ENCODE measurements at places on chromosomes 6 and 20.

GRCh38 chr6:34630040-34630439, 66.5 kb downstream of the ILRUN start:
- no peak for DNase-seq

- DNase-seq, result no peak
Measured at GRCh38 chr6:118663993-118664985, 12.9 kb upstream of the CEP85L start.

DNA sequence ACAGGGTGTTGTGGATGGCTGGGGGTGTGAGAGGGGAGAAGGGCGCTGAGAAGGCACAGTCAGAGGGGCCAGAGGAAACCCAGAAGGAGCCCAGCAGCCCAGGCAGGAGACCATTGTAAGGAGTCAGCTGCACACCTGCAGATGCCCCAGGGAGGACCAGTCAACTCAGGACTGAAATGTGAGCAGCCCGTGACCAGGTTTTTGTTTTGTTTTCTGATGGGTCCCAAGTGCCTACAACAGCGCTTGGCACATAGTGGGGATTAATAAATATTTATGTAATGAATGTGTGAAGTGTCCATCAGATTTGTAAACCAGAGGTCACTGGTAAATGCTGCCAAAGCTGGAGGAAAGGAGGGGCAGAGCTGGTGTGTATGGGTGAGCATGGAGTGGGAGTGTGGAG, 30.2 kb downstream of the TRAM2 start:
- DNase-seq, result no peak

GRCh38 chr20:46959821-46960220, 65.2 kb downstream of the EYA2 start:
- no peak for DNase-seq

DNA sequence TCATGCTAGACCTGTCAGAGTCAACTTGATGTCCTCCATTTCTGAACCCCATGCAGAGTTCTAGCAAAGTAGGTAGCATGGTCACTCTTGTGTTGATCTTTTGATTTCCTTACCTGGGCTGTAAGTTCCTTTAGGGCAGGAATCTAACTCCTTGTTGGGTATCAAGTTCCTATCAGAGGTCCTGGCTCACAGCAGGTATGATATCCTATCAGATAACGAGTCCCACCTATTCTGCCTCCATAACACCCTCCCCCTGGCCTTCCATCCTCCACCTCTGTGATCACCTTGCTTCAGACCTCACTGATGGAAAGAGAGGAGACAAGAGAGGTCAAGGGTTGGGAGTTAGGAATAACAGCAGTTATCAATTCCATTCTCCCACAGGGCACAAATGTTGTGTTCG, 76.1 kb downstream of the CDC40 start:
- DNase-seq, result no peak

- DNase-seq, result no peak
Measured at GRCh38 chr6:17115251-17116116, 13.6 kb downstream of the STMND1 start.

DNA sequence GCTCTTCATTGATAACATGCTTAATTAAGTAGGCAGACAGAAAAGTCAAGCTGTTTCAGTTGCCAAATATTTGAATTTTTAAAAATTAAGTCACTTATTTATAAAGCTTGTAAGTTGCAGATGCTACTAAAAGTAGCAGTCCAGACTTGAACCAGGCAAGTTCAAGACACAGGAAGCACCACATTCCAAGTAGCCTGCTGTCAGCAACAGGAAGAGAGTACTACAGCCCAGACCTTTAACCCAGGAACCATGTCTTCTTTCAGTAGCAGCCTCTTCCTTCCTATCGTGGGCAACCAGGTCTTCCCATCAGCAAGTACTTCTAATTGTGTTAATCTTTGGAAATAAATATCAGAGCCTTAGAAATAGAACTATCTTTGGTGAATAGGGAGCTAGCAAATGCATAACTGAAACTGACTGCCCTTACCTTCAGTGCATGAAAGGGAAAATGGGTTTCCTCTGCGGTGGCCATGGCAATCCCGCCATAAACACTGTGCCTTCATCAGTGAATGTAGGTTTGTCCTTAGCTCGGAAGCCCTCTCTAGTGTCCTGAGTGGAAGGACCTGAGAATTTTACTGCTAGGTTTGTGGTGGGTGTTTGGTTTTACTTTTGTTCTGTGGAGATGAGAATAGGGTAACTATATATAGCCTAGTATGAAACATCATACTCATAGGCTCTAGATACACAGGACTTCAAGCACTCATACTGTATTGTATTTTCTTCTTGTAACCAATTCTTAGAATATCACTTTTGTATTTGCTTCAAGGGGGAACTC, 95.6 kb downstream of the SYCP2 start:
- no peak for DNase-seq

GRCh38 chr6:169539176-169539897, 162.5 kb downstream of the WDR27 start:
- DNase-seq, result no peak

DNA sequence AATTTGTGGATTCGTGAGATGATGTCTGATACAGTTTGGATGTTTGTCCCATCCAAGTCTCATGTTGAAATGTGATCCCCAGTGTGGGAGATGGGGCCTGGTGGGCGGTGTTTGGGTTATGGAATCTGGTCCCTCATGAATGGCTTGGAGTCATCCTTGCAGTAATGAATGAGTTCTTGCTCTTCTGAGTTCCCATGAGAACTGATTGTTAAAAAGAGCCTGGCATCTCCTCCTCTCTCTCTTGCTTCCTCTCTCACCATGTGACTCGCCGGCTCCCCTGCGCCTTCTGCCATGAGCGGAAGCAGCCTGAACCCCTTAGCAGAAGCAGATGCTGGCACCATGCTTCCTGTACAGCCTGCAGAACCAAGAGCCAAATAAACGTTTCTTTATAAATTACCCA, 30.5 kb upstream of the RPP40 start:
- no peak for DNase-seq

GRCh38 chr6:47188588-47189021, 121.1 kb downstream of the TNFRSF21 start:
- DNase-seq, result no peak

DNA sequence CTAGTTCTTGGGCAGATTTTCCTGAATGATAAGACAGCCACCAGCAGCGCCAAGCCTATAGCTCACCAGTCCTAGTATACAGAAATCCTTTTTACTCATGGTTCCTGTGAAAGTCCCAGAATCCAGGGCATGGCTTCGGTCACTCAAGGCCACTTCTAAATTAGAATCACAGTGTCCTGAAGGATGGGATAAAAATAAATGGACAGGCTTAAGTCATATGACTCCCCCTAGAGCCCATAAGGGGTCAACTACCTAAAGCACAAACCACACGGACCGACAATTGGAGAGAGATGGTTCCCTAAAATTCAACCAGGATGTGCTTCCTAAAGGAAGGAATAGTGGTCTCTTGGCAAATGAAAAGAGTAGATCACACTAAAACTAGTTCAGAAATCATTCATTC, 404.1 kb upstream of the PLCB4 start:
- no peak for DNase-seq

GRCh38 chr20:1790386-1790785, 104.8 kb upstream of the SIRPA start:
- DNase-seq, result no peak

GRCh38 chr6:158847012-158847529, 27.9 kb upstream of the EZR start:
- no peak for DNase-seq

GRCh38 chr6:6688951-6689350, 100.4 kb downstream of the LY86 start:
- DNase-seq, result no peak

DNA sequence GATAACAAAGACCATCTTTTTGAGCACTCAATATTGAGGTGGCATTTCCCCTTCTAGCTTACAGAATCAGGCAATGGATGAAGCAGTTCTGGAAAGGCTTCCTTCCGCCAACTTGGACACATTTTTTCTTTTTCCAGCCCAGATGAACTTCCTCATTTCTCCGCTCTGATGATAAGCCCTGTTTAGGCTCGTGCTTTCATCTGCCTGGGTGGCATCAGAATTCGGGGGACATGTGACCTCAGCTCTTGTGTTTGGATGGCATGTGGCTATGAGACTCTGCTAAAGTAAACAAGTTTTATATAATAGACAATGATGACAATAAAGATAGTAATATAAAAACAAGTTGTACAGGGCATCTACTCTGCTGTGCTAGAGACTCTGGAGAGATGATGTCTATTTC, 796.7 kb downstream of the DHX35 start:
- no peak for DNase-seq

GRCh38 chr20:24381886-24382285, 87.5 kb upstream of the SYNDIG1 start:
- no peak for DNase-seq

DNA sequence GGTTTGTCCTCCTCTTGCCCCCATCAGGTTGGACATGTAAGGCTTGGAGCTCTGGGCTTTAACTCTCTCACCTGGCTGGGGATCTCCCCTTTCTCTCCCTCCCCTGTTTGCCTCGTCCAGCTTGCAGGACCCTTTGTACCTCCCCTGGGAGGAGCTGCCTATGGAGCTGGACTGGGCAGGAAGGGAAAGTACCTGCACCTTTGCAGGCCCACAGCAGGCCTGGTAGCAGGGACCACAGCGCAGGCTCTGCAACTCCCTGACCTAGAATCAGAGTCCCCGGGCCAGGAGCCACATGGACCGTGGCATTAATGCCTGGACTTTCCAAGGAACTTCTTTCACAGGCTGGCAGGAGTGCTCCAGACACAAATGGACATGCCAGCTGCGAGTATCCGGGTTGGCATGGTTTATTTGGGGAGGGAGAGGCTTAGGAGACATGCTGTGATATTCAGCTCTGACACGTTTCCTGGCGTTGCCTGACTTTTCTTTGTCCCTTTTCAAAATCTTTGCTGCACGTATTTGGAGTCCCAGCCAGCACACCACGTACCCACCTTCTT, 268.5 kb upstream of the EXOC2 start:
- no peak for DNase-seq

DNA sequence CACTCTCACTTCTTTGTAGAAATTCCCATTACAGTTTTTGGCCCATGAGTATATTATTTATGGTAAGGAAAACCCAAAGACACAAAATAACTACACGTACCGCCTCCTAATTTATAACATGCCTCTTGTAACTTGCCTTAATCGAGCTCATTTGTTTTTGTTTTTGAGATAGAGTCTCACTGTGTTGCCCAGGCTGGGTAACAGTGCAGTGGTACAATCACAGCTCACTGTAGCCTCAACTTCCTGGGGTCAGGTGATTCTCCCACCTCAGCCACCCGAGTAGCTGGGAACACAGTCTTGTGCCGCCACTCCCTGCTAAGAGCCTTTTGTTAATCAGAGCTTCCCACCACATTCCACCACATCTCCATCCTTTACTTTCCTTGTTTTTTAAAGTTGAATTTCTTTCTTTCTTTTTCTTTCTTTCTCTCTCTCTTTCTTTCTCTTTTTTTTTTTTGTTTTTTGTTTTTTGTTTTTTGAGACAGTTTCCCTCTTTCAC, 15.5 kb downstream of the ASIP start:
- no peak for DNase-seq

DNA sequence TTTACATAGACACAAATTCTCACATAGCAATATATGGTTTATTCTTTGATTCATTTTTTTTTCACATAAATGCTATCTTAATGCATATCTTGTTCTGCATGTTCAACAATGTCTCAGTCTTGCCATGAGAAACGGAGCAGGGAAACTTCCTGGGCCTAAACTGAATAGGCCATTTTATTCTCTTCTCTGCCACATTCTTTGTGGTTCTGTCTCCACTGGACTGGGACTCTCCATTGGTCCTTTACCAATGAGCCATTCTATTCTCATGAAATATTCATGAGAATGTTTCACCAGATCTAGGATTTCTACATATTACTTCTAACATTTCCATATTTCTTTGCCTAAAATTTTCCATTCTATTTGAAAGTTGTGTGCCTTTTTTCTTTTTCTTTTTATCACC, 42.8 kb downstream of the LAMA2 start:
- no peak for DNase-seq

DNA sequence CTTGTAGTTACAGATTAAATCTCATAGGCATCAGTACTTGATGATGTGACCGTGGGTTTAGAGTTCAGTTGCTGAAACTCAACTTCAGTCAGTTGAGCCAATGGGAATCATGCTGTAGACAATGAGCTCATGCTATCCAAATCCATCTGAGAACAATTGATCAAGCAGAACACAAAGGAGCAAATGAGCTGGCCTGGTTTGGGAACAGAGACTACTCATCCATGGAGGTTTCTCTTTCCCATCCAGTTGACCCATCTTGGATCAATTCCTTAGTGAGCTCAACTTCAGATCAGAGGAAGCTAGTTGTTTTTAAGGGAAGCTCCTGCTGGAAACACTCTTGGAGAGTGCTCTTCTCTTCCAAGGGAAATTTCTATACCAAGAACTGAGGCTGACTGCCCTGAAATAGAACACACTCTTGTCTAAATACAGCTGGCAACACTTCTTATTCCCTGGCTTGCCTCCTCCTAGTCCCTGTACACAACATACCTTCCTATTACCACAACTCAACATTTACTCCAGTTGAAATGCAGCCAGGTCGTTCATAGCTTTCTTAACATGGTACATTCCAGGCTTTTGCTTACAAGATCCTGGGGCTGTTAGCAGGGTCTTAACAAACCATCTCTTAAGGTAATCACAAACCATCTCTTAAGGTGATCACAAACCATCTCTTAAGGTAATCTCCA, 203.9 kb upstream of the PRDM1 start:
- no peak for DNase-seq

DNA sequence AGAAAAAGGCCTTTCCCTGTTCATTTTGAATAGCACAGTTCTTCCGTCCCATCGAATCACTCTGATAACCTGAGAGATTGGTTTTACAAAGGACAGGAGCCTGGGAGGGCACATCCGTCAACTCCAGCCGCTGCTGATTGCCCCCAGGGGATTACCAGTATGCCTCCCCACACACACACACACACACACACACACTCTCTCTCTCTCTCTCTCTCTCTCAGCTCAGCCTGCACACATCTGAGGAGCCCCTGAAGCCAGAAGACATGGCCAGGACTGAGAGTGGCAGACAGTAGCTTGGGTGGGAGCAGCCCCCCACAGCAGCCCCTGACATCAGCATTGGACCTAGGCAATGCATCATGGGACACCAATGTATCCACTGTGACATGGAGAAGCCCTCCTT, 13.2 kb upstream of the CDH4 start:
- DNase-seq, result no peak

DNA sequence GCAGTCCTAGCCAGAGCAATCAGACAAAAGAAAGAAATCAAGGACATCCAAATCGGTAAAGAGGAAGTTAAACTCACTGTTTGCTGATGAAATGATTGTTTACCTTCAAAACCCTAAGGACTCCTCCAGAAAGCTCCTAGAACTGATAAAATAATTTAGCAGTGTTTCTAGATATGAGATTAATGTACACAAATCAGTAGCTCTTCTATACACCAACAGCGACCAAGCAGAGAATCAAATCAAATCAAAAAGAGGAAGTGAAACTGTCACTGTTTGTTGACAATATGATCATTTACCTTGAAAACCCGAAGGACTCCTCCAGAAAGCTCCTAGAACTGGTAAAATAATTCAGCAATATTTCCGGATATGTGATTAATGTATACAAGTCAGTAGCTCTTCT, 21.7 kb downstream of the SERPINB9 start:
- no peak for DNase-seq
